MCF 10A (cell line): ENCODE measurements at places on chromosomes 2 and 18. TPM values are rescaled to one million over a fixed set of nuclear protein-coding genes. Genes with fewer than 3 reads are reported as not detected.

L3MBTL4 gene
- not detected in 2 replicates for total RNA-seq

MC4R gene
- total RNA-seq, result not detected in 2 replicates

CFAP65 gene
- total RNA-seq, result not detected in 2 replicates

SYT4 gene
- total RNA-seq, result not detected in 2 replicates

RGPD5 gene
- 35.0 and 60.4 TPM in 2 replicates for total RNA-seq

- H3K4me1 ChIP-seq, result peaks cover 11% of the 10 kb centered on the region
- H3K27ac ChIP-seq, result no peak overlapping the region
- H3K36me3 ChIP-seq, result peaks cover 13% of the 10 kb centered on the region
- no peaks in the 10 kb centered on the region for H3K27me3 ChIP-seq
These were observed 10.1 kb downstream of the SP9 start for GRCh38 chr2:174344716-174345461.

DNA sequence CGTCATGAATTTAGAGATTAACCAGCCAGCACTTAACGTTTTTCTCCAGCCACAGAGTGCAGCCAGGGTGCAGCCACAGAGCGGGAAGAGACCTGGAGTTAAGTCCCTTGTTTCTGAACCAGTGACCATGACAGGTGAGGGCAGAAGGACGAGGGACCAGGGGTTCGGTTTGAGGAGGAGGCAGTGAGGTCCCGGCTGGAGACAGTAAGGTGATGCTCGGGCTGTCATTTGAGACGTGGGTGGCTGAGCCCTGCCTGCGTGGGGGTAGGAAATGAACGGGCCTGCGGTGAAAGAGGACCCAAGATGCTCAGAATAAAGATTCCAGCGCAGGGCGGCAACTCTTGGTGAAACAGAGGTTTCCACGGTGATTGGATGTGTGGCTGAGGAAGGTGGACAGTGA is 205.9 kb downstream of the SNTG2 start:
- no peaks in the 10 kb centered on the region for H3K36me3 ChIP-seq
- H3K4me1 ChIP-seq, result no peaks in the 10 kb centered on the region
- DNase-seq, result no peak
- no peak overlapping the region for H3K4me3 ChIP-seq

DNA sequence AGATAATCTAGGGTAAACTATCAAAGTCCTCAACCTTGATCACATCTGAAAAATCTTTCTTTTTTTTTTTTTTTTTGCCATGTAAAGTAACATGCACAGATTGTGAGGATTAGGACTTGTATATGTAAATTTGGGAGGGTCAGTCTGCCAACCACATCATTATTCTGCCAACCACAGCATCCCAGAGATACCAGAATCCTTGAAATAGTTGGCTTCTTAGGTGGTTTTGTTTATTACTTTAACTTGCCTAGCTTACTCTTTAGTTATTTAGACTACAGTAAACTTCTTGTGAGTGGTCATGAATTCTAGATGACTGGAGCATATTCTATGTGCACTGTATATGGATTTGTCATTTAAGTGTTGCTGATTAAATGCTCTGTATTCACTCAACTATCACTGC is 242.1 kb upstream of the RBMS1 start:
- H3K36me3 ChIP-seq, result no peaks in the 10 kb centered on the region
- H3K27ac ChIP-seq, result no peak overlapping the region
- H3K4me3 ChIP-seq, result no peak overlapping the region
- no peaks in the 10 kb centered on the region for H3K27me3 ChIP-seq
- no peaks in the 10 kb centered on the region for H3K4me1 ChIP-seq

DNA sequence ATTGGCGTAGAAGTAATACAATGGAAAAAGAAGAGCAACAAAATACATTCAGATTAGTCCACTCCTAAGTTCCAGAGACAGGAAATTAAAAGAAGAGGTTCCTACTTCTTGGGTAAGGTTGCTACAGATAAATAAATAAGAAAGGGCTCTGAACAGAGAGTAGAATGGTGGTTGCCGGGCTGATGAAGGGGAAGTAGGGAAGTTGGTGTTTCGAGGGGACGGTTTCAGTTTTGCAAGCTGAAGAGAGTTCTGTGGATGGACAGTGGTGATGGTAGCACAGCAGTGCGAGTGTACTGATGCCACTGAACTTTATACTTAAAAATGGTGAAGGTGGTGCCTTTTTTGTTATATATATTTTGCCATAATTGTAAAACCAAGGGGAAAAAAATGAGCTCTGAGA is 48.2 kb downstream of the CABYR start:
- DNase-seq, result no peak
- H3K36me3 ChIP-seq, result no peaks in the 10 kb centered on the region
- peaks cover 5% of the 10 kb centered on the region for H3K4me1 ChIP-seq
- H3K4me3 ChIP-seq, result no peak overlapping the region
- H3K27ac ChIP-seq, result no peak overlapping the region

DNA sequence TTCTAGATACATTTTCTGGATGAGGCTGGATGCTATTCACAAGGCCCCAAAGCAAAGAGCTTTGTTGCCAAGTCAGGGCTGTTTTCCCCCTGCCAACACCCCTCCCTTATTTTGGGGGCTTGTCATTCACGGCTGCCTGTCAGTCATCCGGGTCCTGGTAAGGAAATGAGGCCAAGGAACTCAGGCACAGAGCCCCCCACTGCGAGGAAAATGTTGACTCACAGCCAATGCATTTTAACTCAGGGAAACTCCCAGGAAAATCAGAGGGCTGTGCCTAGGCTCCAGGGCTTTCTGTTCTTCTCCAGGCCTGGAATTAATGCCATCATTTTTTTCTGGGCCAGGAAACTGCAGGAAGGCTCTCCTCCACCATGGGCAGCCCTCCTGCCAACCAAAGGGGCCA is 241.1 kb downstream of the SMAD2 start:
- no peak for DNase-seq
- H3K27me3 ChIP-seq, result peaks cover 47% of the 10 kb centered on the region
- no peak overlapping the region for H3K4me3 ChIP-seq
- no peak overlapping the region for H3K27ac ChIP-seq

- H3K27me3 ChIP-seq, result no peaks in the 10 kb centered on the region
- H3K27ac ChIP-seq, result no peak overlapping the region
- H3K4me3 ChIP-seq, result no peak overlapping the region
- DNase-seq, result no peak
These were observed 120.9 kb downstream of the MEP1B start for GRCh38 chr18:32310774-32311173.

DNA sequence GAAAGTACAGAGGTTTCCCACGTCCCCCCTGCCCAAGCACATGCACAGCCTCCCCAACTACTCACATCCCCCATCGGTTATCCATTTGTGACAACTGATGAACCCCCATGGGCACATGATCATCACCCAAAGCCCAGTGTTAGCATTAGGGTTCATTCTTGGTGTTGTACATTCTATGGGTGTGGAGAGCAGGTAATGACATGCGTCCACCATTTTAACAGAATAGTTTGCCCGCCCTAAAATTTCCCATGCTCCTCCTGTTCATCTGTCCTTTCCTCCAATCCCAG is 74.3 kb downstream of the LONRF2 start:
- no peak for DNase-seq
- H3K27ac ChIP-seq, result no peak overlapping the region

- no peaks in the 10 kb centered on the region for H3K27me3 ChIP-seq
- peaks cover 9% of the 10 kb centered on the region for H3K36me3 ChIP-seq
- no peak overlapping the region for H3K27ac ChIP-seq
- H3K4me3 ChIP-seq, result no peak overlapping the region
- H3K4me1 ChIP-seq, result no peaks in the 10 kb centered on the region
- no peak for DNase-seq
These were observed 163.3 kb downstream of the SMAD7 start for GRCh38 chr18:48787203-48788151.

DNA sequence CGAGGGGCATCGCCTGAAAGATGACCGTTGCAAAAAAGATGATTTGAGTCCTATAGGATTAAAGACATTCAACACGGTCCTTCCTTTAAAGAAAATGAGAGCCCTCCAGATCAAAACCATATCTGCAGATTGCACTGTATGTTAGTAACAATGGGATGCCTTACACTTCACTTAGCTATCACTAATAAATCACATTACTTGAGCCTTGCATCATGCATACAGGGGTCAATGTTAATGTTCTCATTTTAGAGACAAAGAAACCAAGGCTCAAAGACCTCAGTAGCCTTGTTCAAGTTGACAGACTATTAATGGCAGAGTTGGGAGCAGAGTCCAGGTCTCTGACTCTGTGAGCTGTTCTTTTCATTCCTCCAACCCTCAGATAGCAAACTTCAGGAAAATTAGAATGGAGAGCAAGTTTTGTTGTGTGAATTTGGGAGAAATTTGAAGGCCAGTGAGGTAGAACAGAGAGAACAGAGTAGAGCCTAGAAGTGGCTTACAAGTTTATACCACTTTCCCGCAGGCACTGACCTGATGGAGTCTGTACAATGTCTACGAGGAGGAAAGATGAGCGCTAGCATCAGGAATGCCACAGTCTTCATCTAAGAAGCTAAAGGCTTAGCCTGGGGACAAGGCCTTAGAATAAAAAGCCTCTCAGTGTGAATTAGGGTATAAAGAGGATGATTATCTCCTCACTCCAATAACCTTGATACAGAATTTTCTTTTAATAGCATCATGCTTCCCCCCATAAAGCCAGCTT is 48.3 kb downstream of the TRIB2 start:
- no peak for DNase-seq
- no peaks in the 10 kb centered on the region for H3K4me1 ChIP-seq
- peaks cover 22% of the 10 kb centered on the region for H3K27me3 ChIP-seq
- no peak overlapping the region for H3K27ac ChIP-seq
- no peaks in the 10 kb centered on the region for H3K36me3 ChIP-seq
- no peak overlapping the region for H3K4me3 ChIP-seq

DNA sequence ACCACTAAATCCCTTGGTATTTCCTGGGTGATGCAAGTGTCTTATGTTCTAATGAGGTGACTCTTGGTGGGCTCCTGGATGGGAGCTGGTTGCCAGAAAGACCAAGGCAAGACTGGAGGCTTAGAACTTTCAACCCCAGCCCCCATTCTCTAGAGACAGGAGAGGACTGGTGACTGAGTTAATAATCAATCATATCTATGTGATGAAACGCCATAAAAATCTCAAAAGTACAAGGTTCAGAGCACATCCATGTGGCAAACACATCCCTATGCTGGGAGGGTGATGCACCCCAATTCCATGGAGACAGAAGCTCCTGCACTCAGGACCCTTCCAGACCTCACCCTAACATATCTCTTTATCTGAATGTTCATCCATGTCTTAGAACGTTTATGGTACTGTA is 139.5 kb upstream of the LINC00305 start:
- H3K27ac ChIP-seq, result no peak overlapping the region
- H3K36me3 ChIP-seq, result no peaks in the 10 kb centered on the region
- no peak overlapping the region for H3K4me3 ChIP-seq
- H3K4me1 ChIP-seq, result no peaks in the 10 kb centered on the region
- DNase-seq, result no peak

GRCh38 chr2:100902817-100903405 is 83.0 kb downstream of the NPAS2 start:
- no peak overlapping the region for H3K27ac ChIP-seq
- peaks cover 19% of the 10 kb centered on the region for H3K36me3 ChIP-seq
- no peak overlapping the region for H3K4me3 ChIP-seq
- H3K27me3 ChIP-seq, result no peaks in the 10 kb centered on the region

DNA sequence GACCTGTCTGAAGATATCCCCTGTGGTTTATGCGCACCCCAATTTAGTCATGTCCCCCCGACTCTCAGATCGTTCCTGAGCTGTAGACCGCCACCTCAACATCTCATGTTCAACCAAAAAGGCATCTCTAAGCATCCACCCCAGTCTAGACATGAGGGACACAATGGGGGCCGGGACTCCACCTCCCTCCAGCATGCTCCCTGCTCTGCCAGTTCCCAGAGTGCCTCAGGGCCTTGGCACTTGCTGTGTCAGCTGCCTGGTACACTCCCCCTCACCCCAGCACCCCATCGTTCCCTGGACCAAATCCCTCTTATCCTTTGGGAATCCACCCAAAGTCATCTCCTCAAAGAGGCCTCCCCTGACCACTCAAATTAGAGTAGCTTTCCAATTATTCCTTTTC is 22.2 kb downstream of the TNS1 start:
- no peak overlapping the region for H3K4me3 ChIP-seq
- no peak overlapping the region for H3K27ac ChIP-seq
- no peak for DNase-seq
- no peaks in the 10 kb centered on the region for H3K36me3 ChIP-seq
- H3K27me3 ChIP-seq, result no peaks in the 10 kb centered on the region
